Activated CD8-positive, alpha-beta memory T cell treated with anti-CD3 and anti-CD28 coated beads for 1 hour (primary cell): ENCODE measurements at places on chromosomes 1 and 21.

GRCh38 chr1:63414691-63415365 lies 47.4 kb downstream of the ALG6 start:
- DNase-seq, result no peak

DNA sequence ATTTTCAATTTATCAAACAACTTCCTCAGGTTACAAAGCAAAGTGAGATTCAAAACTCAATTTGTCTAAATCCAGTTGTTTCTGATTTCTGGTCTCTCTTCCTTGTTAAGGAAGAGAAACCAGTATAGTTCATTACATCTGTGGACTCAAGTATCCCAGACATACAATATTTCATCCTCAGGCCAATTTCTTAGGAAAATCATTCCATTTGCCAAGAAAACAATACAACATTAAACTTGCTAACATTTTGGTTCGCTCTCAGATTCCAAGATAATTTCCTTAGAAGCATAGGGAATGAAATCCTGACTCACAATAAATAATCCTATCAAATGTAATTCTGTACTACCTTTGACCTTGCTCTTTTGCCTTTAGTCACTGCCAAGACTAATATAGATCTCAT lies 11.2 kb upstream of the TTLL7 start:
- DNase-seq, result no peak

DNA sequence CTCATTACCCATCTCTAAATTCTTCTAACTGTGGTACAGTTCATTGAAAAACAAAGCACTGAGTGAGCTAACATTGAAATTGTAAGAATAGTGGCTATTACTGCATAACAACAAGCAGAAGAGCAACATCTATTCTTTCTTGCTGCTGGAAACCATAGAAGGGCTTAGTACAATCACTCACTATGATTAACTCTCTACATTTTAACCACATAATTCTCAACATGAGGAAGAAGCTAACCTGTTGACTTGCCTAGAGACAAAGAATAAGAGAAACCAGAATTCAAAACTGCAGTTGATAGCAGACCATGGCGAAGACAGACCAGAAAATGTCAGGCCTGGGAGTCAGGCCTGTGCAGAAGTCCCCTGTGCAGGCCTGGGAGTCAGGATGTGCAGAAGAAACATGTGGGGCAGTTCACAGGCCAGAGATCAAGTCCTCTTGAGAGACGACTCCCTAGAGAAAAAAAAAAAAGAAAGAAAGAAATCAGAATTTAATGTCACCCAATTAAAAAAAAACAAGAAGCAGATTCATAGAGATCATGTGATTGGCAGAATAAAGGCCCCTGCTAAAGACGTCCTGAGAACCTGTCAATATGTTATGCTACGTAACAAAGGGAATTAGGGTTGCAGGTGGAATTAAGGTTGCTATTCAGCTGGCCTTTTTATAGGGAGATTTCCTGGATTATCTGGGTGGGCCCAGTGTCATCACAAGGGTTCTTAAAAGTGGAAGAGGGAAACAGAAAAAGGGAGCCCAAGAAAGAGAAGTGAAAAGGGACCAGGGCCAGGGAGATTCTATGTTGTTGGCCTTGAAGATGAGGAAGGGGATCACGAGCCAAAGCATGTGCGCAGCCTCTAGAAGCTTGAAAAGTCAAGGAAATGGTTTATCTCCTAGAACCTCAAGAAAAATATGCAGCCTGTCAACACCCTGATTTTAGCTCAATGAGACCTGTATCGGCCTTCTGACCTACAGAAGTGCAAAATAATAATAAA lies 94.9 kb downstream of the MRPL39 start:
- no peak for DNase-seq

GRCh38 chr1:199550199-199551065 lies 477.1 kb upstream of the NR5A2 start:
- no peak for DNase-seq

GRCh38 chr1:72892461-72892860 lies 610.1 kb upstream of the NEGR1 start:
- no peak for DNase-seq

DNA sequence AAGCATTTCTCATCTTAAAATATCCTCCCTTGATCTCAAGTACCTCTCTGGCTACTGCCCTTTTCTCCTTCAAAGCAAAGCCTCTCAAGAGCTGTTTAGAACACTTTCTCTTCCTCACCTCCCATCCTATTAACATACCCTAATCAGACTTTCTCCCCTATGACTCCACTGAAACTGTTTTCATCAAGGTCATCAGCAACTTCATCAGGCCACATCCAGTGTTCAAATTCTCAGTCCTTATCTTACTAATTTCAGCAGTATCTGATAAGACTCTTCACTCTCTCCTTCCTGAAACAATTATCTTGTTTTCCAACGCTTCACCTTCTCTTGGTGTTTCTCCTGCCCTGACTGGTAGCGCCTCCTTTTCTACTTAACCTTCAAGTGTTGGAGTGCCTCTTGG lies 1.5 kb upstream of the RAP1A start:
- DNase-seq, result no peak

DNA sequence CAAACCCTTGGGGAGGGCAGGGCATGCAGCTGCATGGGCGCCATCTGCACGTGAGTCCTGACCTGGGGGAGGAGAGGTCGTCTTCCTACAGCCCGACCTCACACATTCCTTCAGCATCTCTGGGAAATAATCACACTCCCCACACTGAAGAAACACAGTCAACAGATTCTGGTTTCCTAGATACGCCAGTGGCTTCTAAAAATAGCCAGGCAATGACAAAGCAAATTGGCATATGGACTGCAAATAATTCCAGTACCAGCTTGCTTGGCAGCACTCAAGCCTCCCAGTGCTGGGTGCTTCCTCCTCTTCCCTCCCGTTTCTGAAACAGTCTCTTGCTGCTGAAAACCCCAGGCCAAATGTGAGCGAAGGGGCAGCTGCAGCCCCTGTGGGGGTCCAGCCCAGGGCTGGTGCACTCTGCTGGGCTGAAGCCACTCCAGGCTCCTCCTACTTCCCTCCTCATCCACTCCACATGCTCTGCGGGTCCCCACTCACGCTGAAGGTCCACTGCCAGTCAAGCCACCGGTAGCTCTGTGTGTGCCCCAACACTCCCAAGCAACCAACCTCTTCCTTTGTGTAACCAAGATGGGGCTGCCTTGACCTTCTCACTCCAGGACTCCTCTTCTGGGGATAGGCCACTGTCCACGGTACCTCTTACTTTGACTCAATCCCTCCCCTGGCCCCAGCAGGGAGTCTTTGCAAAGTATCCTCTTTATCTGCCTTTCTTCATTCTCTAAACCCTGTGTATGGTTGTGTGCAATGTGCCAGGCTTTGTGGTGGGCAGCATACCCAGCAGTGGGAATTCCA lies 69.0 kb downstream of the KCND3 start:
- no peak for DNase-seq

DNA sequence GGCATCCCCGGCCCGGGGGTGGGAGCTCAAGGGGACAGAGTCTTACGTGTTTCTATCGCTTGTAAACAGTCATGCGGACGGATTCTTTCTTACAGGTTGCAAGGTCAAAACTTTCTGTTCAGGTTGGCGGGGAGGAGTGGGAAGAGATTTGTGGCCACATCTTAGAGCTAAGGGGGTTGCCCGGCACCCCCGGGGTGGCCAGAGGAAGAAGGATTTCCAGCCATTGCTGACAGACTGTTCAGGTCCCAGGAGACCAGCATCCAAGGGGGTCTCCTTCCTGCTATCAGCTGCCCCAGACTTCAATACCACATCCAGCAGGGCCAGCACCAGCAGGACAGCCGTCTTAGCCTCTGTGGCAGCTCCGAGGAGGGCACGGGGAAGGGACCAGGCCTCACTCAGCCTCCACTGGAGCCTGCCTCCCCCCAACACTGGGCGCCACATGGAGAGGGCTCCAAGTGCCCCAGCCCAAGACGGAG lies 52.0 kb downstream of the KIF21B start:
- DNase-seq, result no peak

DNA sequence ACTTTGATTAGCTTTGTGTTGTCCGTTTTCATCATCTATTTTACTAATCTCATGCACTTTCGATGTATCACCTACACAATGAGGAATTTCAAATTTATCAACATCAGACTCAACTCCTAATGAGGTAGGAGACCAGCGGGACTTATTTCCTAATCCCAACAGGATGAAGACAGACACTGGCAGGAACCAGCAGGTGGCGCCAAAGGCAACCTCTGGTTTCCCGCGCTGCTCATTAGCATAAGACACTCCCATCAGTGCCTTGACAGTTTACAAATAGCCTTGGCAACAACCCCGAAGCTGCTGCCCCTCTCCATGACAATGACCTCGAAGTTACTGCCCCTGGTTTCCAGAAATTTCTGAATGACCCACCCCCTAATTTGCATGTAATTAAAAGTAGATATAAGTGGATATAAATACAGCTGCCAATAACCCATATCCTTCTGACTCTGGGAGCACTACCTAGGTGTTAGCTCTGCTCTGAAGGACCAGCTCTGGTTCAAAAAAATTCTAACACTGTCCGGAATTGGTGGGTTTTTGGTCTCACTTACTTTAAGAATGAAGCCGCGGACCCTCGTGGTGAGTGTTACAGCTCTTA lies 974.8 kb downstream of the ADGRL2 start:
- no peak for DNase-seq

DNA sequence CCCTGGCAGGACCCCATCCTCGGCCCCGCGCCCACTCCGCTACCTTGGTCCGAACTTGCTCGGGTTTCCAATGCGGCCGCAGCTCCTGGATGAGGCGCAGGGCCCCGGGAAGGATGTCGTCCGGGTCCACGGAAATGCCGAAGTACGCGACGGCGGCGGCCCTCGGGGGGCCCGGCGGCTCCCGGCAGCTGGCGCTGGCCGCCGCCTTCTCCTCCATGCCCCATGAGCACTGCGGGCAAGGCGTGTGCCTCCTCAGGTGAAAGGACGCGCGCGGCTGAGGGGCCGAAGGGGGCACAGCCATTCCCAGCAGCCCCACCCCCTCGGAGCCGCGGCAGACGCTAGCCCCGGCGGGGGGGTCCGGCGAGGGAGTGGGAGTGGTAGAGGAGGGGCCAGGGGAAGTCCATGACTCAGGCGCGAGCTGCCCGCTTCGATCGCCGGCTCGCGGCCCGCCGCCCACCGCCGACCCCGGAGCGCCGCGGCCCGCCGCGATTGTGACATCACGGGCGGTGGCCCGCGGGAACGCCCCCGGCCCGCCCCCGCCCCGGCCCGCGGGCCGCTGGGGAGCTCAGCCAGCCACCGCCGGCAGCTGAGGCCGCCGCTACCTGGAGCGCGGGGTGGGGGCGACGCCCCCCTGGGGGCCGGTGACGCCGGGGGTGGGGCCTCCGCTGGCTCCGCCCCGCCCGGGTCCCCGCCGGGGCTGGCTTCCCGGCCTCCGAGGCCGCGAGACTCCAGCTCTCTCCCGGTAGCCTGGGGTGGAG lies at the start of gene ETNK2:
TSS of gene ETNK2 (minus strand) at position 493 of the 758 bp plus-strand sequence. CDS start at position 301, 192 bp downstream.
- peak; percentile 18 for DNase-seq

GRCh38 chr1:238239343-238239742 lies 348.6 kb upstream of the ZP4 start:
- DNase-seq, result no peak

DNA sequence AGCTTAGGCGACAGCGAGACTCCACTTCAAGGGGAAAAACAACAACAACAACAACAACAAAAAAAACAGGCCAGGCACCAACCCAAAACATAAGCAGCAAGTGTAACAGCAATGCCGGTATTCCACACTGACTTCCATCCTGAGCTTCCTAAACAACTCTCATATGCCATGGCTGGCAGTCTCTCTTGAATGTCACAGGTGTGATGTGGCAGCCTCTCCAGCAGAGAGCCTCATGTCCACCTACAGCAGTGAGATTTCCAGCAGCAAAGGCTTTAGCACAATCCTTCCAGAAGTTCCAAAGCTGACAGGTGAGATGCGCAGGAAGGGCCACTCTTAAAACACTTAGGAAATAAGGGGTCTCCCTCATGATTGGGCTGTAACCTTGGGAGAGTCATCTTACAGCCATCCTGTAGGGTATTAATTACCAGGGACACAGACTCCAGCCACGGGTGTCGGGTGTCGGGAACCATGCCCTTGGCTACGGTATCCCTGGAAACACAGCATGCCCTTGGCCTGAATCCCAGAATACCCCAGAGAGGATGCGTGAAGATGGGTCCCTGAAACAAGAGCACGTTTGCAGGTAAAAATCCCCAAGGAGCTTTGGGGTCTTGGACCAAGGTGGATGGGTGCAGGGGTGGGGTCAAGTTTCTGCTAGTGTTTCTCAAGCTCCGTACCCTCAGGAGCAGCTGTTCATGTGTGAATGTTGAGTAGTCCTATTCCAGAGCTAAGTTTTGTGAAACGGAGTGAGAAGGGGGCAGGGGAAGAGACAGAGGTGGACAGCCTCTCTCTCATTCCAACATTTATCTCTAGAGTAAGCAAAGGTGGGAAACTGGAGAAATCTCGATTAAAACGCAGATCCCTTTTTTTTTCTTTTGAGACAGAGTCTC lies 31.4 kb downstream of the CLSTN1 start:
- DNase-seq, result no peak

- DNase-seq, result no peak
Measured at GRCh38 chr1:32266921-32267591, 16.0 kb downstream of the LCK start.

GRCh38 chr21:22710721-22711120 lies 1712.5 kb downstream of the NCAM2 start:
- no peak for DNase-seq

- DNase-seq, result no peak
Measured at GRCh38 chr1:119660253-119661083, 12.4 kb upstream of the ZNF697 start.

- no peak for DNase-seq
Measured at GRCh38 chr1:42012852-42013251, 94.1 kb upstream of the HIVEP3 start.

DNA sequence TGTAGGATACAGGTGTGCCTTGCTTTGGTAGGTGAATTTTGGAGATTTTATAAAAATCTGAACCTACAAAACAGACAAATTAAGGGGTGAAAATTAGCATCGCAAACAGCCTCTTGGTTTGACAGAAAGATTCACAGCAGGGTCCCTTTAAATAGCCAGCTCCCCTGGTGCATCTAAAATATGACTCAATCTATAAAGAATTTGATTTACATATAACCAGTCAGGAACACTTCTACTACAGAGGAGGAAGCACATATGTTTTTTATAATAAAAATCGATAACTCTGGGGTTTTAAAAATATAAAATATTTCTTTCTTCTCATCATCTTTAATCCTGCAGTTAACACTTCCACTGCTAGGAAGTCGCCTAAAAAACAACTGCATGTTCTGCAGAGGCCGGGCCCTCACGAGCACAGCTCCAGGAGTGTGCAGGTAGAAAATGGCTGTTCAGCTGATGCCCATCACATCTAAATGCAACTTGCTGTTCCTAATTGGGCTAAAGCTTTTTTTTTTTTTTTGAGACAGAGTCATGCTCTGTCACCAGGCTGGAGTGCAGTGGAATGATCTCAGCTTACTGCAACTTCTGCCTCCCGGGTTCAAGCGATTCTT lies 203.4 kb downstream of the HS2ST1 start:
- DNase-seq, result no peak

- DNase-seq, result no peak
Measured at GRCh38 chr1:14765773-14766172, 167.3 kb downstream of the KAZN start.

- no peak for DNase-seq
Measured at GRCh38 chr1:167554028-167554779, 642 bp upstream of the CREG1 start.

DNA sequence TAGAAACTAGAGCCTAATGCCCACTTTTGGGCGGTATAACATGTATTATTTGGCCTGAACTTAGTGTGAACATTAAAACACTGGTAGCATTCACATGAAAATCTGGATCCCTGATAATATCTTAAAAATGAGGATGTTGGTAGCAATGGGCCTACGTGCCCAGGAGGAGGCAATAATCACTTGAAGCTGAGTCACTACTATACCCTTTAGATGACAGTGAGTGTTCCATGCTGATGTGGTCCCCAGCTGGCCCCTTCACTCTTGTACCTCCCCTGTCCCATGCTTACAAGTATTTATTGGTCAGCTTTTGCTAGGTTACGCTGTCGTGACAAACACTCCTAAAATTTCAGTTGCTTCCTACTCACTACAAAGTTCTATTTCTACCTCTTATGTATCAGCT lies 23.0 kb upstream of the POU2F1 start:
- DNase-seq, result no peak
